CD8-positive, alpha-beta memory T cell (primary cell): ENCODE measurements at places on chromosomes 6 and 20. TPM values are rescaled to one million over a fixed set of nuclear protein-coding genes. Genes with fewer than 3 reads are reported as not detected.

- no peak for DNase-seq
- H3K36me3 ChIP-seq: no peaks in the 10 kb centered on the region
- H3K4me1 ChIP-seq: peaks cover 3% of the 10 kb centered on the region
- no peak overlapping the region for H3K27ac ChIP-seq
- no peaks in the 10 kb centered on the region for H3K27me3 ChIP-seq
Measured at GRCh38 chr6:44176130-44176761, 17.6 kb downstream of the CAPN11 start.

- DNase-seq: no peak
- H3K4me1 ChIP-seq: no peaks in the 10 kb centered on the region
- no peak overlapping the region for H3K27ac ChIP-seq
- H3K27me3 ChIP-seq: no peaks in the 10 kb centered on the region
- H3K4me3 ChIP-seq: no peak overlapping the region
Measured at GRCh38 chr6:98925831-98926230, 21.9 kb downstream of the FBXL4 start.

- no peaks in the 10 kb centered on the region for H3K27me3 ChIP-seq
- peak overlapping the region; percentile 92 for H3K4me3 ChIP-seq
- H3K4me1 ChIP-seq: peaks cover 38% of the 10 kb centered on the region
- H3K27ac ChIP-seq: peak overlapping the region; percentile 53
Measured at GRCh38 chr6:30678964-30679726, 6.3 kb upstream of the DHX16 start.

EFCAB8 gene
- total RNA-seq: 0.69 TPM

DNA sequence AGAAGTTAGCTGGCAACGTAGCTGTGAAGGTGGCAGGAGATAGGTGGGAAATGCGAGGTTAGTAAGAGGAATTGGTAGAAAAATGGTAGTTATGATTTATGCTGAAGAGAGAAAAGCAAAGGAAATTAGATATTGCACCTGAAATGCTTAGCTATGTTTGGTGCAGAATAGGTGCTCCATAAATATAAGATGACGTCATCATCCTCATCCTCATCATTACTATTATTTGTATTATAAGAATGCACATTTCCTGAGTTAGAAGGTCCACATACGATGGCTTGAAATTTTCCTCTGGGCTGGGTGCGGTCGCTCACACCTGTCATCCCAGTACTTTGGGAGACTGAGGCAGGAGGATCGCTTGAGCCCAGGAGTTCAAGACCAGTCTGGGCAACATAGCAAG, 39.5 kb upstream of the ANGPT4 start:
- peaks cover 7% of the 10 kb centered on the region for H3K27me3 ChIP-seq
- no peak overlapping the region for H3K4me3 ChIP-seq
- H3K4me1 ChIP-seq: no peaks in the 10 kb centered on the region
- no peaks in the 10 kb centered on the region for H3K36me3 ChIP-seq
- no peak for DNase-seq

DNA sequence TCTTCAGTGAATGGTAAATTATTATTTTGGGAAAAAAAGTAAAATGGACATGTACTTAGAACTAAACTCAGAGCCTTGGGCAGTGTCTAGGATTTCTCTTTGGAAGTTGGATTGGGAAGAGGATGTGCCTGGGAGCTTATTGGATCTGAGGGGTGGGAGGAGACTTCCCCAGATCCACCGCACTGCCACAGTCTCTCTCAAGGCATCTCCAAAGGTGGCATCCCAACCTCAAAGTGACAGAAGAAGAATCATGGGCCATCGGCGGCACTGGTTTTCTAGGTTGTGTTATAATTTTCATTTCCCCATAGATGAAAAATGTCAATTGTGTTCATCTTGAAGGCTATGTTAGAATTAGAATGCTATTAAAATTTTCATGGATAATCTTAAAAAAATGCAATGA, 66.8 kb upstream of the CD93 start:
- peak overlapping the region; percentile 53 for H3K27ac ChIP-seq
- H3K4me3 ChIP-seq: no peak overlapping the region
- DNase-seq: no peak
- no peaks in the 10 kb centered on the region for H3K27me3 ChIP-seq

ELOVL4 gene
- 1.8 TPM for total RNA-seq

- no peak overlapping the region for H3K27ac ChIP-seq
- no peak for DNase-seq
- H3K27me3 ChIP-seq: no peaks in the 10 kb centered on the region
Measured at GRCh38 chr20:32227306-32227705, 19.6 kb downstream of the POFUT1 start.

GRCh38 chr6:151442371-151442770, 9.6 kb downstream of the RMND1 start:
- H3K27ac ChIP-seq: no peak overlapping the region
- H3K4me1 ChIP-seq: peaks cover 17% of the 10 kb centered on the region
- DNase-seq: no peak

GRCh38 chr6:163415620-163416556, 1.4 kb downstream of the QKI start:
- H3K27ac ChIP-seq: peak overlapping the region; percentile 83
- H3K4me1 ChIP-seq: peaks cover 37% of the 10 kb centered on the region
- peak overlapping the region; percentile 80 for H3K4me3 ChIP-seq
- H3K27me3 ChIP-seq: no peaks in the 10 kb centered on the region
- H3K36me3 ChIP-seq: no peaks in the 10 kb centered on the region

GRCh38 chr6:80530103-80530502, 423.6 kb downstream of the BCKDHB start:
- H3K4me3 ChIP-seq: no peak overlapping the region
- no peaks in the 10 kb centered on the region for H3K27me3 ChIP-seq
- H3K36me3 ChIP-seq: no peaks in the 10 kb centered on the region

- H3K27ac ChIP-seq: no peak overlapping the region
- H3K4me3 ChIP-seq: peak overlapping the region; percentile 49
- H3K4me1 ChIP-seq: peaks cover 55% of the 10 kb centered on the region
- H3K36me3 ChIP-seq: no peaks in the 10 kb centered on the region
- peak; percentile 77 for DNase-seq
Measured at GRCh38 chr6:135087803-135088202, 33.2 kb upstream of the HBS1L start.

SUMO4 gene
- total RNA-seq: 3.7 TPM

DNA sequence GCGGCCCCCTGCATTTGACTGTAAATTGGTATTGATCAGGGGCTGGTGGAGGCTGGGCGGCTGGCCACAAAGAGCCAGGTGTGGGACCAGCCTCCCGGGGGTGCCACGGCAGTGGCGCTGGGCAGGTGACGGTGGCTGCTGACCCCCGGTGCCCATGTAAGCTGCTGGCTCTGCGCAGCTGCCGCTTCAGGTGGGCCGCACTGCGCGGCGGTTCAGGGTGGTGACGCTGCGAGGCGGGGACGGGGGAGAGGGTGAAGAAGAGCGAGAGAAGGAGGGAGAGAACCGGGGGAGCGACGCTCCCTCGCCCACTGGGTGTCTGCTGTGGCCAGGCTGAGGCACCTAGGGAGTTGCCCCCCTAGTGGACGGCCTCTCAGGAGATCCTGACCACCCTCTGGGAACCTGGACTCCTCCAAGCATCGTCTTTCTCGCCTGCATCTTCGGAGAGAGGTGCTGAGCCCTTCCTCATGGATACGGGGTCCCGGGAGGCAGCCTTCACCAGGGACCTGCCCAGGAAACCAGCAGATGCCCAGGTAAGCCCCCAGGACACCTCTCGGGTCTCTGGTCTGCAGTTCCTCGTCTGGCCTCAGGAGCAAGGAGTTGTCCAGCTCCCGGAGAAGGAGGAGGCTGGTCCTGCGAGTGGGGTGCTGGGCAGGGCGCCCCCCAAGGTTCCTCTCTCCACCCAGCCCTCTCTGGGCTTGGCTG, 77.5 kb upstream of the GATA5 start:
- no peak overlapping the region for H3K27ac ChIP-seq
- H3K27me3 ChIP-seq: peaks cover 17% of the 10 kb centered on the region
- DNase-seq: no peak
- no peaks in the 10 kb centered on the region for H3K36me3 ChIP-seq
- H3K4me3 ChIP-seq: no peak overlapping the region

- no peaks in the 10 kb centered on the region for H3K36me3 ChIP-seq
- no peaks in the 10 kb centered on the region for H3K4me1 ChIP-seq
- H3K4me3 ChIP-seq: no peak overlapping the region
- peaks cover 4% of the 10 kb centered on the region for H3K27me3 ChIP-seq
Measured at GRCh38 chr20:51163996-51164600, 141.2 kb upstream of the KCNG1 start.

DNA sequence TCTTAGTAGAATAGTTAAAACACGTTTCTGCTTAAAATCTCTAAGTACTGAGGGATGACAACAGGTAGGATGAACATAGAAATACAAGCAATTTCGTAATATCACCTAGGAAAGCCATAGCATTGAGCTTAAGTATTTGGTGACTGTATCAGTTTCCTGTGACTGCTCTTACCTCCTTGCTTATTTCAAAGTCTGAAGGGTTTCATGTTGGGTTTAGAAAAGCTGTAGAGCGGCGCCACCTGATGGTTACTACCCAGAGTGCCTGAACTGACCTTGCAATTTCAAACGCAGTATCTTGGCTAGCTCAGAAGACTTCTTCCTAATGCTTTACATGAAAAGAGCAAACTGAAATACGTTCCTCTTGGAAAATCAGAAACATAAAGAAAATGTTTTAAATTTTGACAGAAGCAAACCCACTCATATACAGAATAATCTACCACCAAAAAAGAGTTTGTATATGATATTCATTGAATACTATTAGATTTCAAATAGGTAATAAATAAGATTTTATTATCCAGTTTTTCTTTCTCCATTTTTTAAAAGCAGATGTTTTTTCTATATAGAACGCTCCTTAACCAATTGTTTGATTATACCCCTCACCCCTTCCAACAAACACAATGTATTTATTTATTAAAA, 82.3 kb upstream of the RIPOR2 start:
- no peaks in the 10 kb centered on the region for H3K36me3 ChIP-seq
- peak; percentile 86 for DNase-seq
- no peaks in the 10 kb centered on the region for H3K27me3 ChIP-seq
- no peak overlapping the region for H3K27ac ChIP-seq

AIF1 gene
- 35.6 TPM for total RNA-seq

RPS18 gene
- total RNA-seq: 3,797 TPM

DNA sequence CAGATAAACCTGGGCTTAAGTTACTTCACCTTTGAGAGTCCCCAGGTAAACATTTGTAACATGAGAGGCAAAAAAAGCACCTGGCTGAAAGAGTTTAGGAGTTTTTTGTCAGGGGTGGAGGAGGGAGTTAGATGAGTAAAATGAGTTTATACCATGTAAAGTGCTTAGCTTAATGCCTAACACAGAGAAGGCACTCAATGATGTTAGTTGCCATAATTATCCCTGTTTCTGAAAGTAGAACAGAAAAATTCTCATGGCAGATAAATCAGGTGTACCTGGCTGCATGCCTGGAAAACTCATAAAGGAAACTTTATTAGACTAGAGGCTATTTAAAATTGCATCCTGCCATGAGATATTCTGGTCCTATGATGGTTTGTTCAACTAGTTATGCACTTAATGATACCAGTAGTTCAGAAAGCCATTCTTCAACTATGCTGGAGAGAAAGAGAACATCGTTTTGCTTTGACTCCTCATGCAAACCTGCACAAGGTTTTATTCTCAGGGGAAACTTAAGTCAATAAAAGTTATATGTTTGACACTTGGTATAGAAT, 40.4 kb downstream of the FBXO5 start:
- no peaks in the 10 kb centered on the region for H3K27me3 ChIP-seq
- no peak overlapping the region for H3K4me3 ChIP-seq
- no peak for DNase-seq
- H3K36me3 ChIP-seq: no peaks in the 10 kb centered on the region

SPEF1 gene
- 0.24 TPM for total RNA-seq

ID4 gene
- not detected for total RNA-seq

DNA sequence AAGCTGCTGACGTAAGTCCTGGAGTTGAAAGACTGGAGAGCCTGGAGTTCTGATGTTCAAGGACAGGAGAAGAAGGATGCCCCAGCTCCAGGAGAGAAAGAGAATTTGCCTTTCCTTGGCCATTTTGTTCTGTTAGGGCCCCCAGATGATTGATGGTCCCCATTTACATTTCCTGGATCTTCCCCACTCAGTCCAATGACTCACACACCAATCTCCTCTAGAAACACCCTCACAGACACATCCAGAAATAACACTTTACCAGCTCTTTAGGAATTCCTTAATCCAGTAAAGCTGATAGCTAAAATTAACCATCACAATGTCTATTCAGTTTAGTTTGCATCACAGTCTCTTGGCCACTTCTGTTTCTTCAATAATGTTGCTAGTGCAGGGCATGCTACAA, 260.2 kb upstream of the IRAK1BP1 start:
- no peak for DNase-seq
- H3K4me3 ChIP-seq: no peak overlapping the region
- no peaks in the 10 kb centered on the region for H3K27me3 ChIP-seq
- H3K4me1 ChIP-seq: no peaks in the 10 kb centered on the region

DNA sequence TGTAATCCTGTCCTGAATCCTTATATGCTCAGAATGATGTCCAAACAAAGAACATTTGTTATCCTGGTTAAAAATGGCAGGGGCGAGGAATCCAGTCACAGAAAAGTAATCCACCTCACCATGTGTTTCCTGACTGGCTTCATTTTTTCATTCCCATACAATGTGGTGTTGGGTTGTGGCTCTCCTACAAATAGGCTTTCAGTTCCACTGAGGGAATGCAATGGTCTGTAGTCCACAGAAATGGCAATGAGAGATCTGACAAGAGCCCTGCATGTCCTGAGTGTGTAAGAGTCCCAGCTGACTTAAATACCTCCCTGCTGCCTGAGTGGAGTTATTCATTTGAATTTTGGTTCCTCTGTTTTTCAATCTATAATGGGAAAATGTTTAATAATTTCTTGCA, 47.4 kb upstream of the FBXL4 start:
- H3K27me3 ChIP-seq: no peaks in the 10 kb centered on the region
- H3K4me1 ChIP-seq: no peaks in the 10 kb centered on the region
- no peak for DNase-seq
- H3K4me3 ChIP-seq: no peak overlapping the region

BPIFA1 gene
- total RNA-seq: not detected

- H3K27me3 ChIP-seq: no peaks in the 10 kb centered on the region
- no peak for DNase-seq
- no peaks in the 10 kb centered on the region for H3K36me3 ChIP-seq
- H3K27ac ChIP-seq: no peak overlapping the region
- no peak overlapping the region for H3K4me3 ChIP-seq
- H3K4me1 ChIP-seq: no peaks in the 10 kb centered on the region
Measured at GRCh38 chr6:150443621-150444020, 74.8 kb downstream of the IYD start.

DNA sequence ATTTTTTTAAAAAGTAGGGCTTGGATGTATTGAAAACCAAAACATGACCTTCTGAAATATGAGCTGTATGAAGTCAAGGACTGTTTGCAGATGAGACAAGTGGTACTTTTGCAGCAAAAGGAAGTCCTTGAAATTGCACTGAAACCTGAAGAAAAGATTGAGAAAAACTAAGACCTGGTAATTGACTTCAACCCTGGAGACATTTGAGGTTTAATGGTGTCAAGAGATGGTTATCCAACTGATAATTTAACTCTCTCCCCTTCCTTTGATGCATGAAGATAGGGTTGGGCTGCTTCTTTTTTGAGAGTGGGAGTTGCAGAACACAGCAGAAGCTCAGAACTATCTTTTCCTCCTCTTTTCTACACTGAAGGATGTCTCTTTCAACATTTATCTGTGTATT, 180.9 kb upstream of the DTNBP1 start:
- no peak for DNase-seq
- H3K4me3 ChIP-seq: no peak overlapping the region

- no peaks in the 10 kb centered on the region for H3K36me3 ChIP-seq
- DNase-seq: no peak
- no peaks in the 10 kb centered on the region for H3K4me1 ChIP-seq
- no peak overlapping the region for H3K4me3 ChIP-seq
- no peak overlapping the region for H3K27ac ChIP-seq
- H3K27me3 ChIP-seq: no peaks in the 10 kb centered on the region
Measured at GRCh38 chr6:20771409-20771808, 237.2 kb downstream of the CDKAL1 start.
